ENCODE measurements at places on chromosomes 4 and X.

- DNase-seq = no peak
Measured at GRCh38 chrX:67726018-67726417, 182.2 kb downstream of the AR start.

DNA sequence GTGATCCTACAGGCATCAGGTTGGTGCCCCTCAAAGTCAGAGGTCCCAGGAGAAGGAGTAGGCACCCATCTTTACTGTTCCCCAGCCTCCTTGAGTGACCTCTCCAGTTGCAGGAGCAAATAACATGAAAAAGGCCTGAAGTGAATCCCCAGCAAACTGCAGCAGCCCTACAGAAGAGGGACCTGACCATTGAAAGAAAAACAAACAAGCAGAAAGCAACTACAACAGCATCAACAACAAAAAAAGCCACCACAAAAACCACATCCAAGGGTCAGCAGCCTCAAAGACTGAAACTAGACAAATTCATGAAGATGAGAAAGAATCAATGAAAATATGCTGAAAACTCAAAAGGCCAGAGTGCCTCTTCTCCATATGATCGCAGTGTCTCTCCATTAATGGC is 128.7 kb downstream of the ANKRD50 start:
- no peak for DNase-seq

- no peak for DNase-seq
Measured at GRCh38 chr4:110501826-110502225, 25.9 kb downstream of the ENPEP start.

DNA sequence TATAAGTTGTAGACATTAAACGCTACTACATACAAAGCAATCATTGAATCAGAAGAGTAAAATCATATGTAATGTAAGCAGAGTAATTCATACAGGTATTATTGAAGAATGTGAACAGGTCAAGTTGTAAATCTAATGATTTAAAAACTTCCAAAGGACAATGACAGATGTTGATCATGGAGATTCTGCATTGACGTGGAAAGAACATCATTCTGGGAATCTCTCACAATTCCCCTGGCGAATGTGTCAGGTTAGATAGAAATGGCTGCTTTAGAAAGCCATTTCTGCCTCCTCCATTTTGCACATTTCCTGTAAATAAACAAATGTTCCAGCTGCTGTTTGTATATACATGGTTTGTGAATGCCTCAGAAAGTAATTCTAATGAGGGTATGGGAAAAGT is 719.4 kb downstream of the ADGRL3 start:
- DNase-seq = no peak

DNA sequence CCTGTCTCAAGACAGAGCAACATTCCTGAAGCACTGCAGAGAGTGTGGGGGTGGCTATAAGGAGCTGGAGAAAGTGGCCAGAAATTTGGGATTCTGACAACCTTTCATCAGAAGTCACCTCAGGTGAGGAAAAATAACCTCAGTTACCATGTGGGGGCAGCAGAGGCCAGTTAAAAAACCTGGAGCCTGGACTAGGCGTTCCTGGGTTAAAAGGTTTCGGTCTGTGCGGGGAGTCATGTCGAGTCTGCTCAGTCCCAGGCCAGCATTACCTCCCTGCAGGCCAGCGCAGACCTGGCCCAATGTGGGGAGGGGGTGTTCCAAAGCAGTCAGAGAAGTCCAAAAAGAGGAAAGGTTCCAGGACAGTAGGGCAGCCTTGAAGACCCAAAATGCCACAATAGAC is 10.9 kb upstream of the NALF2 start:
- no peak for DNase-seq

DNA sequence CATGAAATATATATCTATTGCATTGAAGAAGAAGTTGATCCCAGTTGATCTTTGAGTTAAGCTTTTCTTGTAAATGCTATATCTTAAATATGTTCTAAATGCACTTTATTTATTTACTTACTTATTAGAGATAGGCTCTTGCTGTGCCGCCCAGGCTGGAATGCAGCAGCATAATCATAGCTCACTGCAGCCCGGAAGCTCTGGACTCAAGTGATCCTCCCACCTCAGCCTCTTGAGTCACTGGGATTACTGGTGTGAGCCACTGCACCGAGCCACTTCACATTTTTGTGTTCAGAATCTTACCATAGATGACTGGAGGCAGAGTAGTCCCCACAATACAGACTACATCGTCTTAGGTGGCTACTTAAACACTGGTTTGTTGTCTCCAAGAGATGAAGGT is 324.3 kb upstream of the SLIT2 start:
- DNase-seq = no peak

GRCh38 chrX:121307449-121307848 is 260.0 kb downstream of the GLUD2 start:
- no peak for DNase-seq

GRCh38 chr4:158722291-158722916 is 792 bp downstream of the PPID start:
- no peak for DNase-seq

DNA sequence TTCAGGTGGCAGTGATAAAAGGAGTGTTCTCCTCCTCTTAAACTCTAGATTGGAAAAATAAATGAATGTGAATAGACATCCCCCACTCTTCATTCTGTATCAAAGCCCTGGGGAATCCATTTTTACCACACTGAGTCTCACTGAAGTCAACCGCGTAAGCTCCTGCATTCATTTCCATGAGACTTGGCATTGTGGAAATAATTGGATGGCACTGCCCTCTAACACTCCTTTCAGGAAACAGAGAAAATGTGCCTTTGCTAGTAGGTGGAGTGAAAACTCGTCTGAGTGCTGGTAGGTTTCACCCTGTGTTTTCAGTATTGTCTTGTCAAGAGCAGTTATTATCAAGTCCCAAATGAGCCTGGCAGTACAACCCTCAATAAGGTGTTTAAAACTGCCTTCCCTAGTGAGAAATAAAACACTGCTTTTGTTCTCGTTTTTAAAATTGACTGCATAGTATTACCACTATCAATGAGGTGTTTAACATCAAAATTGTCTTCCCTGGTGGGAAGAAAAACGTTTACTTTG is 9.7 kb upstream of the CDKN2AIP start:
- DNase-seq = no peak

GRCh38 chr4:183099537-183100297 is 660 bp downstream of the WWC2 start:
- no peak for DNase-seq

- no peak for DNase-seq
Measured at GRCh38 chrX:41184312-41184711, 99.1 kb downstream of the USP9X start.

GRCh38 chr4:159434114-159434870 is 331.4 kb downstream of the RAPGEF2 start:
- DNase-seq = no peak

GRCh38 chr4:16926214-16926613 is 27.8 kb upstream of the LDB2 start:
- DNase-seq = no peak

DNA sequence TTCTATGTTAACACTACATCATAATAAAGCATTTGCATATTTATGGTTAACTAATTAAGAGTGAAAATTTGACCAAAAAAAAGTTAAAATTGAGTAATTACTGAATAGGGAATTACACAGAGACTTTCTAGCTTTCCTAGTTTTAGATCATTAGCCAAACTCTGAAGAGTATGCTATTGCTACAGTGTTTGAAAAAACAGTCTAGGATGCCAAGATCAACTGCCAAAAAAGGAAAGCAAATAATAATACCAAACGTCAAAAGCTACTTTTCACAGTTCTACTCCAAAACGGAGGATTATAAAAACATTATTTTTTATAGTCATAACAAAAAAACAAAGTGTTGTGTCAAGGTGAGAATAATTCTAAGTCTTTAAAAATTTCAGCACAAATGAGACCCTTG is 359.8 kb upstream of the CTSO start:
- no peak for DNase-seq

DNA sequence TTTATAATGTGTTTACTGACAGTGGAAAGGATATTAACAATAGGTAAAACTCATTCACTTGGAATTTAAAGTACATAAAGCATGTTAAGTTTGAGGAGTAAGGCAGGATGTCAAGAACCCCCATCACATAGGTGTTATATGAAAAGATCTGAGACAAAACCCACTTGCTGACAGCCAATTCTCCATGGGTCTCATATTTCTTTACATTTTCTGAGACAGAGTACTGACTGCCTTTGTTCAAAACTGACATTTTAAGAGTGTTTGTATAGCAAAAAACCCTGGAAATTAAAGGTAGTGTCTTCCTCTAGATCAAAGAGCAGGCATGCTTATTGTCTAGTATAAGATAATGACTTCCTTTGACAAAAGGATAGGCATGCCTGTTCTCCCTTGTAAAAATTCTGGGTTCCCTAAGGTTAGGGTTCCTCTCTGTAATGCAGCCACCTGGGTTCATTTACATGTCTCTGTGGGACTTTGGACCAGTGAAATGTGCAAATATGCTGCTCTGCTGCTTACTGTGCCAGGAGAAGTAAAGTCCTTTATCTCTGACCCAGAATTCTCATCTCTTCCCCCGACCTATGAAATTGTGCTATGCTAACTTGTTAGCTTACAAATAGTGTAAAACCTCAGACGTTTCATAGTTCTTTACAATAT is 123.6 kb downstream of the PCDH18 start:
- DNase-seq = no peak

DNA sequence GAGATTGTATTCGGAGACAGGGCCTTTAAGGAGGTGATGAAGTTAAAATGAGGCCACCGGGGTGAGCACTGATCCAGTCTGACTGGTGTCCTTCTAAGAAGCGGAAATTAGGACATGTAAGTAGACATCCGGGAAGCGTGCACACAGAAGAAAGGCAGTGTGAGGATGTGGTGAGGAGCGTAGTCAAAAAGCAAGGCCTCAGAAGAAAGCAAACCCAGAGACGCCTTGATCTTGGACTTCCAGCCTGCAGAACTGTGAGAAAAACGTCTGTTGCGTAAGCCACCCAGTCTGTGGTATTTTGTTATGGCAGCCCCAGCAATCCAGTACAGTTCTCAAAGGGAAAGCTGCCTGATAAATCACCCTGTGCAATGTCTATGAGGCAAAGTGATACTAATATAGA is 153.5 kb downstream of the KCNIP4 start:
- no peak for DNase-seq

GRCh38 chr4:120000591-120001296 is 65.9 kb downstream of the MAD2L1 start:
- DNase-seq = no peak

DNA sequence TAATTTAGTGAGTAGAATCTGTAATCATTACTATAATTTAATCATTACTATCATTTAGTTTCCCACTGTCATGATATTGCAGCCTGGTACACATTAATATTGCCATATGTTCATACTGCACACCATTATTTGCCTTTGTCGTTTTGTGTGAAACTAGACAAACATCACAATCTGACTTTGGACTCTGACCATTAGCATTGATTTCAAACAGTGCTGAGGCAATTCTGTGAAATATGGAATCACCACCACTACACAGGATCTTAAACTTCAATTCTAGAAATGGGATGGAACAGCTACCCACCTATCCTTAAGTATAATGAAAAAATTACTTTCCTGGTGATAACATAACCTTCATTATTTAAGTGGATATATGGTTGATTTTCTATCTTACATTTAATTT is 98.3 kb downstream of the SORBS2 start:
- no peak for DNase-seq

GRCh38 chr4:41693629-41694028 is 54.9 kb downstream of the PHOX2B start:
- DNase-seq = no peak

GRCh38 chr4:168623484-168623883 is 126.6 kb downstream of the PALLD start:
- DNase-seq = no peak

DNA sequence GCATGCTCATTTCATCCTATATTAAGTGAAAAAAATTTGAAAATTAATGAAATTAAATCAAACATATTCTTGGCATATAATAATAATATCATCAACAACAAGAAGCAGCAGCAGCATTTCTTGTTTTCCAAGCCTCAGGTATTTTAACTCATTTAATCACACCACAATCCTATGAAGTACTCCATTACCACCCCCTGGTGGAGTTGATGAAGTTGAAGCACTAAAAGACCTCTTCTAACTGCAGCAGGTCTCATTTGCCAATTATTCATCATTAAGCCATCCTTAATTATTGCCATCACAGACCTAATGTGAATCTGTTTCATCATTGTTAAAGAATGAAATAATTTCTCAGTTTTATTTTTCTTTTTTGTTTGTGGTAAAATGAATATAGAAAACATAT is 801.4 kb upstream of the GRID2 start:
- no peak for DNase-seq

GRCh38 chr4:114384629-114385028 is 214.0 kb upstream of the UGT8 start:
- no peak for DNase-seq

DNA sequence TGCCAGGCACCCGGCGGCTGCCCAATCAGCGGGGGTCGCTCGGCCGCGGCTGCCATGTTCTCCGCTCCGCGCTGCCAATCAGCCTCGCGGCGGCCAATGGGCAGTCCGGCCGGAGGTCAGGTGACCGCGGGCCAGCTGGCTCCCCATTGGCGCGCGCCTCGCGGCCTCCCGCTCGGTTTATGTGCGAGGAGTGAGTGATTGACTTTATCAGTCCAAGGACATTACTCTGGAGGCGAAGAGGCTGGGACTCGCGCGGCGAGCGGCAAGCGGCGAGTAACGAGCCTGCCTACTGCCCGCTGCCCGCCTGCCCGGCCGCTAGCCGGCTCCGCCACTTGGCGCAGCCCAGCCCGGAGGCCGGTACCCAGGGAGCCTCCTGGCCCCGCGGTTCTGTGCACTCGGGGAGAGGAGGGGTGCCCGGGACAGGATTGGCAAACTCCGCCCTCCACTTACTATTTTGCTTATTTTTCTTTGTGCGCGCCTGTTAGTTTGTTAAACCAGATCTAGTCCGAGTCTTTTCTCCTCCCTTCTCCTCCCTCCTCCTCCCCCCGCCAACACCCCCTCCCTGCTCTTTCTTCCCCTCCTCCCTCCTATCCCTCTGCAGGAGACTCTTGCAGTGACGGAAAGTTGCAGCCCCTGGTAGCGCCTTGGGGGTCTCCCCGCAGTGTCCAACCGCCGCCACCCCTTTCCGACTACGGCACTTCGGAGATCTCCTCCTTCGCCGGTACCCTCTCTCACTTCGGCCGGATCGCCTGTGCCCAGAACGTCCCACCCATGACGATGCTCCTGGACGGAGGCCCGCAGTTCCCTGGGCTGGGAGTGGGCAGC is at the start of gene ZIC3:
Gene ZIC3 (plus strand): TSS at position 207 of the 825 bp plus-strand sequence. CDS start 565 bp downstream, at position 772.
- DNase-seq = no peak

DNA sequence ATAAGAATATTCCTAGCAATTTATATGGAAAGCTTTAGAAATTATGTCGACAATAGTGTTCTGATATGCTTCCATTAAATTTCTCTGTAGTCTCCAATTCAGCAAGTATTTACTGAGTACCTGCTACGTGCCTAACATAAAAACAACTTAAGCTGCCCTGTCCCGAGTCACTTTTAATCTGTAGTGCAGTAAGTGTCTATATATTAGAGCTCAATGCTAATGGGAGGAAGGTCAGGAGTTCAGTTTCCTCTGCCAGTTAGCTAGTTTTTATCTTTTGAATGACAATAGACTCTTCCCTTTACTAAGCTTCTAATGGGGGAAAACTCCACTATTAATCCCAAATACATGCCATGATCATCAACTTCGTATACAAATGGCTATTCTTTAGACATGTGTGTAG is 118.7 kb upstream of the NAP1L5 start:
- DNase-seq = no peak

All from stimulated activated CD8-positive, alpha-beta memory T cell treated with anti-CD3 and anti-CD28 coated beads, Interleukin-12 subunit alpha, Interleukin-12 subunit beta, amount 100 ng/mL, for 4 hours (primary cell).